ENCODE measurements at places on chromosomes 5 and 9. TPM values are rescaled to one million over a fixed set of nuclear protein-coding genes. Genes with fewer than 3 reads are reported as not detected.

The RELL2 gene
- 7.9 TPM for total RNA-seq

- DNase-seq, result no peak
These were observed 213.7 kb upstream of the NR4A3 start for GRCh38 chr9:99607842-99608448.

DNA sequence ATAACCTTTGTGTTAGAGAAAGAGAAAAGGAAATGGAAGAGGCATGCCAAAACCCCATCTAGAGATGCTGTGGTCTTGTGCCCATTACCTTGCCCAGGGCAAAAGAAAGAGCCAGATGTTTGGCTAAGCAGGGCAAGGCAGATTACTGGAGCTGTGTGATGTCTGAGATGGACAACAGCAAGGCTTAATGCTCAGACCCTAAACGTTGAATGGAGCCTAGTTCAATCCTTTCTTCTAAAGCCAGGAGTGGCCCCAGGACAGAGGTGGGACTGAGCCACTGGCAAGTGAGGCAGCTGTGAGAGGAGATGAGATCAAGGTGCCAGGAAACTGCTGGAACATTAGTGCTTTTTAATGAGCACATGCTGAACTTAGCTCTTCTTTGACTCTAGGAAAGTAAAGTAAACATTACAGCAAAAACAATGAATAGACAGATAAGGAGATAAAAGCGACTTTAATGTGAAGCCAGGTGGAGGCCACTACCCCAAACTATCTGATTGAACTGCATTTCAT is 143.0 kb upstream of the EGFLAM start:
- no peak for DNase-seq

DNA sequence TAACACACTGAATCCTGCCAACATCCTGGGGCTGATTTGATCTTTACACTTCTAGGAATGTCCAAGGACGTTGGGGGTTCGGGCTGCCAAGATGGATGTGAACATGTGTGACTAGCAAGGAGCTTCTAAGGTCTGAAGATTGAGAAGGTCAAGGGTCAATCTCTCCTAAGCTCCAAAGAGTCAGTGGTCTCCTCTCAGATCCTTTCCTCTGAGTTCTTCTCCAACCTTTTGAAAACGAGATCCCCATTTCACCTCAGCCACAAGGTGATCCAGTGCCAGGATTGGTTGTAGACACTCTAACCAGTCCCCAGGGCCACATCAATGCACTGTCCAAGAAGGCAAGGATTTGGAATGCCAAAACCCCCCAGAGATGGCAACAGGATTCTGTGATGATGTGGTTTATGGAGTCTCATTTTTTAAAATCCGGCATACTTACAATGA is 266.8 kb downstream of the NDUFS4 start:
- no peak for DNase-seq

DNA sequence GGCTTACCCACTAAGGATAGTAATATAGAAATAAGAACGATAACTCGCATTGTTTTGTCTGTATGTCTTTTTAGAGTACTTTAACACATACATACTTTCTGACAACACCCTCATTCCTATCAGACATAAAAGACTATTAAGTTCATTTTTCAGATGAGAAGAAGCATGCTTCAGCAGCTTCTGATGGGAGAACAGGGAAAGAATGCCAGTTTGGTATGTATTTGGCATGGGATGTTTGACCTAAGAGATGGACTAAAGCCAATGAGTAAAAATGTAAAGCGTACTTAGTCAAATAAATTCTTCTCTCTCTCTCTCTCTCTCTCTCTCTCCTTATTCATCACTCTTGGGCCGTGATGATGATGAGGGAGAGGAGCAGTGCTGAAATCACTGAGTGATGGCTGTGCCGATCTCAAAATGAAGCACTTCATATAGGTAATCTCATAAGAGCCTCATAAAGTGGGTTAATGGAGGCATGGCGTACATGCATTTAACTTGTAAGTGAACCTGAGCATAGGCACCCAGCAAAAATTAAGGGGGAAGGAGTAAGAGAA is 71.5 kb downstream of the SLIT3 start:
- no peak for DNase-seq

The PCDHB16 gene
- 0.75 TPM for total RNA-seq

The KCNMB1 gene
- total RNA-seq, result not detected

The CNTNAP3 gene
- total RNA-seq, result 4.9 TPM

GRCh38 chr9:73200694-73201452 is 49.2 kb downstream of the ANXA1 start:
- peak; percentile 76 for DNase-seq

The ANKRD18A gene
- total RNA-seq, result not detected

- DNase-seq, result no peak
These were observed 201.7 kb downstream of the PRELID2 start for GRCh38 chr5:145633474-145633873.

The PRDM9 gene
- not detected for total RNA-seq

GRCh38 chr5:9239626-9240025 is 306.2 kb downstream of the SEMA5A start:
- peak; percentile 41 for DNase-seq

The ZNF366 gene
- 0.03 TPM for total RNA-seq

GRCh38 chr9:112863746-112864145 is 26.9 kb downstream of the SLC46A2 start:
- DNase-seq, result no peak

DNA sequence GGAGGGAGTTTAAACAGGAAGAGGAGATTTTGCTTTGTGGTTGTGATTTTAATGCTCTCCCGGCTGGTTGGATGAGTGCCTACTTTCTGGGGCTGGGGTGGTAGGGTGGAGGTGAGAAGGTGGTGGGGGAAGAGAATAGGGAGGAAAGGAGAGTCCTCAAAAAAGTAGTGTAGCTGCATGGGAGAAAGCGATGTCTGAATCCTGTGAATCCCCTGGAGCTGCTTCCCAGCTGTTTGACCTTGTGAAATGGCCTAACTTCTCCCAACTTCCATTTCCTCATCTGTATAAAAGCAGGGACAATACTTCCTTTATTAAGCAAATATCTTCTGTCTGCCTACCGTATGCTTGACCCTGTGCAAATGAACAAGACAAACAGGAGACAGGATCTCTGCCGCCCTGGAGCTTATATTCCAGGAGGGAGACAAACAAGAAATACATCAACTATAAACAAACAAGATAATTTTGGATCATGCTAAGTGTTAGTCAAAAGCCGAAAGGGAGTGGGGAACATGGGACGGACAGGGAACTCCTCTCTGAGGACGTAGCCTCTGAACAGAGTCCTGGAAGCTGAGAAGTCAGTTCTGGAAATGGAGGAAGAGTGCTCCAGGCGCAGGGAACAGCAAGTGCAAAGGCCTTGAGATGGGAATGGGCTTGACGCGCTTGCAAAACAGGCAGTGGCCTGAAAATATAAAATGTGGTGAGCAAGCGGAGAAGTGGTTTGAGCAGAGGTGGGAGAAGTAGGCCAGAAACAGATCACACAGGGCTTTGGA is 103.5 kb downstream of the SPRY4 start:
- peak; percentile 38 for DNase-seq

DNA sequence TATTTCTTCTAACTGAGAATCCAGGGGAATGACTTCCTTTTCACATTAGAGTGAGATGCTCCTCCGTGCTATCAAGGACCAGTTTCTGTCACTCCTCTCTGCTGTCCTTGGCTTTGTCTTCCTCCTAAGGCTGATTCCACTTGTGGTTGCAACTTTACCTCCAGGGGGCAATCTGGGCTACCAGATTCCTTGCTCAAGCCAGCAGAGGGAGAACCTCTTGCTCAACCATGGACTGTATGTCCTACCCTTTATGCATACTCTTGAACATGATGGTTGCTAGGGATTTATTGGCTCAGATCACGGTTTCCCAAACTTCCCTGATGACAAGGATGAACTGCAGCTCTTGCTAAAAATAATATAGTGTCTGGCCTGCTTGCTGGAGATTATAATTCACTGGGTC is 24.0 kb downstream of the NNT start:
- peak; percentile 96 for DNase-seq

GRCh38 chr9:122418016-122418415 is 47.2 kb downstream of the PTGS1 start:
- DNase-seq, result no peak

The ACOT12 gene
- total RNA-seq, result 8.5 TPM

The CTXN3 gene
- not detected for total RNA-seq

DNA sequence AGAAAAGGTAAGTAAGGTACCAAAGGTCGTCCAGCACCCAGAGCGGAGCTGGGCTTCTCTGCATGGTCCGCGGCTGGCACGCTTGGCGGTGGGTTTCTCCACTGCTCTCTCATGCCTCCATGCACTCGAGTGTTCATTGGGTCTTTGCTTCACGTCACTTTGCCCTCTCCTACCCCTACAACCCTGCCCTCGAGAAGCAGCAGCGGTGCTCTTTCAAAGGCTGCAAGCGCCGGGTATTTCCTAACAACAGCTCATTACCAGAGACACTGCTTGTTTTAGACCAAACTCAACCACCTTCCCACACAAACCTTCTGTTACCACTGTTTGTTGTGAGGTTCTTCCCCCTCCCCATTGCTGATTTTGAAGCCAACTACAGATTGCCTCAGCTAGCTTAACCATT is 21.5 kb upstream of the ZBTB34 start:
- no peak for DNase-seq

- no peak for DNase-seq
These were observed 114.4 kb downstream of the AUH start for GRCh38 chr9:91247278-91247677.

The FOXI1 gene
- not detected for total RNA-seq

The FSTL4 gene
- 3.6 TPM for total RNA-seq

The TSSK1B gene
- not detected for total RNA-seq

DNA sequence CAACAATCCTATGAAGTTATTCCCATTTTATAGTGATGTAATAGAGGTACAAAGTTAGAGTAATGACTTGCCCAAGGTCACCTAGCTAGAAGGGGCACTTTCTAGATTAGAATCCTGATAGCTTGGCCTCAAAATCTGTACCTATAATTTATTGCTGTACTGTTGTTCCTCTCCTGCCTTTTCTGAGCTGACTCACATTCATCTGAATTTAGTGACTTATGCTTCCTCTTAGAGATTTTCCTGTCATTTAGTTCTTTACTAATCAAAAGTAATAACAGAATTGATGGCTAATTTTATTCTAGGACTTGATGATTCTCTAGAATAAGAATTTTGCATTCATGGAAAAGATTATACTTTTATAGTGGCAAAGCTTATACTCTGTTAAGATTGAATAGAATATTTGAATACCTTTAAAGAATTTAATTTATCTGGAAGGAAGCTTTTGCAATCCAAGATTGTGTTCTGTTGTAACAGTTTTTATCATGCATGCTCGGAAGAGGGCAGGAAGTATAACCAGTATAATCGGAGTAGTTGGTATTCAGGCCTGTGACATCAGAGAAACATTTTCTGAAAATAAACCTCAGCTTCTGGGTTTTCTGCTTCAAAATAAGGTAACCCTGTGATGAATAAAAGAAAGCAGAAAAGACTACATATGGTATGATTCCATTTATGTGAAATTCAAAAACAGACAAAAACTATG is 21.3 kb downstream of the CYSTM1 start:
- no peak for DNase-seq

The HRH2 gene
- total RNA-seq, result 0.55 TPM

All from SK-MEL-5 (cell line).